CD4-positive, alpha-beta T cell treated with Interleukin-2 at 100 ng/mL for 4 hours (primary cell): ENCODE measurements at places on chromosomes 4 and X.
A peak's percentile ranks its signal among the peaks of the same experiment; 100 is the strongest.

DNA sequence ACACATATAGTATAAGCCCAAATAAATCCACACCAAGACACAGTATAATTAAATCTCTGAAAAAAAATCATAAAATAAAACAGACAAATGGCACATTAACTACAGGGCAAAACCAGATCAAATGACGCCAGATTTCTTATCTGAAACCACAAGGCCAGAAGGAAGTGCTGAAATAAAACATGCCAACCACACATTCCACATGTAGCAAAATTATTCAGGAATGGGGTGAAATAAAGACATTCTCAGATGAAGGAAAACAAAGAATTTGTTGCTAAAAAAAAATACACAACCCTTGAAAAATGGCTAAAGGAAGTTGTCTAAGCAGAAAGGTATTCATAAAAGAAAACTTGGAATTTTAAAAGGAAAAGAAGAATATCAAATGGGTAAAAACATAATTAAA lies 4.5 kb upstream of the DCAF12L1 start:
- no peak for DNase-seq

GRCh38 chr4:110268352-110268751 lies 69.9 kb upstream of the ELOVL6 start:
- DNase-seq: no peak

DNA sequence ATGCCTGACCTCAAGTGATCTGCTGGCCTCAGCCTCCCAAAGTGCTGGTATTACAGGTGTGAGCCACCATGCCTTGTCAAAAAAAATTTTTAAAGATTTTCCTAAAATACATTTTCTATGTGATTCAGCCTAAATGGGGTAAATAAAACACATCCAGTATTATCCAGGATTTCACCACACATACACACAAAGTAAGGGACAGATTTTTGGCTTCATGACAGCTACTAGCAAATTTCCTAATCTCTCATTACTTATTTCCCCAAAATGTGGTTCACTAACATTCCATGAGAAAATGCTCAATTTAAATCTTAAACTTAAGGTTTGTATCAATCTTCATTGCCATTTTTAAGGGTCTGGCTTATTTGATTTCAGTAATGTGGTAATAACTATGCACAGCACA lies 348.5 kb upstream of the INTU start:
- DNase-seq: no peak

GRCh38 chr4:75686346-75686745 lies 13.1 kb upstream of the G3BP2 start:
- DNase-seq: peak; percentile 51

GRCh38 chrX:97399400-97399799 lies 515.7 kb downstream of the RPA4 start:
- peak; percentile 0 for DNase-seq

- DNase-seq: no peak
Measured at GRCh38 chr4:88803600-88804096, 106.0 kb upstream of the NAP1L5 start.

GRCh38 chrX:128287693-128288092 lies 235.5 kb upstream of the ACTRT1 start:
- DNase-seq: no peak

DNA sequence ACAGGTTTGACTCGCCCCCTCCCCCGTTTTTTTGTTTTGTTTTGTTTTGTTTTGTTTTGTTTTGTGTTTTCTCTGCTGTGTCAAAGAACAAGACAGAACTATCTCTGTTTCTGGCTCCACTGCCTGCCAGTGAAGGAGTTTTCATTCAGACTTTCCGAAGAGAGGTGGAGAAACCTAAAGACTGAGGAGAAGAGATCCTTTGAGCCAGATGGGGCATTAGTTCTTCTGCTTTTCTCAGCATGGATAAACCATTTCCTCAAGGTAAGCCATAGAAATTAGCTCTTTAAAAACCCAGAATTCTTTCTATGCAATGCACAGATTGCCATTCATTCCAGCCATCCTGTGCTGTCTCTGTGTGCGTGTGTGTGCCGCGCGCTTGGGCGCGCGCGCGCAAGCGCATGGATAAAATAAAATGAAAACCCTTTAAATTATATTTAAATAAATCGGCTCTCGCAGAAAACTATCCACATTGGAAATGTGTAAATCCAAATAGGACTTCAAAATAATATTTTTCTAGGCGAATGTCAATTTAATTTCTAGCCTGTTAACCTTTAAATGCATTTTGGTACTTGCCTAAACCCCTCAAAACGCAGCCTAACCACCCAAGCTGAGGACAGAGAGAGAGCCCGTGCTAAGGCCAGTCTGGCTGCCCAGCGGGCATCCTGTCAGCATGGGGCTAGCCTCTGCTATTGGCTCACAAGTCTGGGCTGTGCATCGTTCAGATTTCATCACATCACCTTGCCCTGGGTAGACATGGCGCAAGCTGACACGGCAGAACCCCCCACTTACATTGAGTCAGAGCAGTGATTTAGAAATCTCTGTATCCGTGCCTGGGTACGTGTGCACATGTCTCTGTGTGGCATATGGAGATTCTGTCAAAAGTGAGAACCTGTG lies 113.0 kb upstream of the VAMP7 start:
- DNase-seq: no peak

GRCh38 chr4:79147251-79147650 lies 178.6 kb downstream of the NAA11 start:
- no peak for DNase-seq

- DNase-seq: no peak
Measured at GRCh38 chrX:22652596-22652995, 347.2 kb upstream of the DDX53 start.

- no peak for DNase-seq
Measured at GRCh38 chr4:91298156-91298700, 1005.5 kb upstream of the GRID2 start.

GRCh38 chr4:13298655-13299054 lies 185.5 kb downstream of the RAB28 start:
- DNase-seq: no peak

- no peak for DNase-seq
Measured at GRCh38 chr4:1851575-1852410, 4.2 kb downstream of the LETM1 start.

DNA sequence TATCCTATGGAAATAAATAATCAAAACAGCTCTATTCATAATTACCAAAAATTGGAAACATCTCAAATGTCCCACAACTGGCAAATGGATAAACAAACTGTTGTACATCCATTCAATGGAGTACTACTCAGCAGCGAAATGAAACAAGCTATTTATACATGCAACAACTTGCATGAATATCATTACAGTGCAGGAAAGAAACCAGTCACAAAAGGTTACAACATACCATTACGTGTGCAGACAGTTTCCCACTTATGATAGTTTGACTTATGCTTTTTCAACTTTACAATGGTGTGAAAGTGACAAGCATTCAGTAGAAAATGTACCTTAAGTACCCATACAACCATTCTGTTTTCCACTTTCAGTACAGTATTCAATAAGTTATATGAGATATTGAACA lies 82.3 kb downstream of the NEK1 start:
- no peak for DNase-seq

DNA sequence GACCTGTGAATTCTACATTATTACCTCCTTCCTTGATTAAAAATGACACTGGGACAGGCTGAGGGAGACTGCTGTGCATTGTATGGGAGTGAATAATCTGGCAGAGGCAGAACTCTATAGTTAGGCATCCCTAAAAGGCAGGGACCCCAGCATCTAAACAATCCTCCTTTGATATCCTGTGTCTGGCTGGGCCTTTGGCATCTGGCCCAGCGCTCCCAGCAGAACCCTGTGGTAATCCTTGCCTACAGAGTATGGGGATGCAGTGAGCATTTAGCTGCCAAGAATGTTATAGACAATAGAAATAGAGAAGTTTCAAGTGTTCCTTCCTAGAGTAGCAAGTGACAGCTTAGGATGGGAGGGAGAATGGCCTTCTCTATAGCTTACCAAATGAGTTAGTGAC lies 38.5 kb downstream of the ZCCHC12 start:
- DNase-seq: no peak

DNA sequence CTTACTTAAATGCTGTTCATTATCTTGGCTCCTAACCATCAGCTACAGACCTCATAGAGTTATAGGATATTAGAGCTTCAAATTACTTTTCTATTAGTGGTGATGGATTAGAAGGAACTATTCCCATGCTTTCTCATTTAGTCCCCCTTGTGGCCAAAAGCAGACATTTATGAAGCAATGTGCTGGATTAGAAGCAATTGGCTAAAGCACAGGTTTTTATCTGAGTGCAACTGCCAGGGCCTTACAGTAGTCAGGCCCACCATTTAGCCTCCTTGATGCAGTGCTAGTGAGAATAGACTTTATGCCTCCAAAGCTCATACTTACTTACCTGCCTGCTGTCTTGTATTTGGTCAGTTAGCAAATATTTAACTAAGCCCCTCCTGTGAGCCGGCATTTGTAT lies 93.0 kb downstream of the TSPAN7 start:
- DNase-seq: no peak

DNA sequence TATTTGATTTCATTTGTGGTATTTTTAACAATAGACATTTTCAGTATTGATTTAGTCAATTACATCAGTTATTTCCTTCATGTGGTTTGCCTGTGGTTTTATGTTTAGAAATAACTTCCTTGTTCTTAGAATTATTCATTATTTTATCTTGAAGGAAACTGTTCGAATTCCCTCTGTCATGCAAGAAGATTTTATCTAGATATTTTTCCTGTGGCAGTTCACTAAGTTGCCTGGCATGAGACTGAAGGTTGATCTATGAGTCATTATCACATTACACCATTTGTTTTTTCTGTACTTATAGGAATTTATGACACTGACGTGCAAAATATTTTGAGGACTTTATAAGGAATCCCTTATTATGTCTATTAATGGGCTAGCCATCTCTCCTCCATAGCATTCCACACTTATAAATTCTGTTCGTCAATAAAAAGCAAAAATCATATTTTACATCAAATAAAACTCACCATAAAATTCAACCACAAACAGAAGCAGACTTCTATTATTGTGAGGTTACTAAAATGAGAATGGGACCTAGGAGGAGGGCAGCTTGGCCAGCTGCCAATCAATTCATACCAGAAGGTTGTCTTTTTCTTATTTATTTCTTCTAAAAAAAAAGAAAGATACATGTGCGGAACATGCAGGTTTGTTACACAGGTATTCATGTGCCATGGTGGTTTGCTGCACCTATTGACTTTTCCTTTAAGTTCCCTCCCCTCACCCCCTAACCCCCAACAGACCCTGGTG lies 179.0 kb downstream of the KCNIP4 start:
- DNase-seq: no peak

GRCh38 chrX:9383655-9384054 lies 81.2 kb upstream of the TBL1X start:
- DNase-seq: no peak

GRCh38 chr4:139774759-139775487 lies 109.3 kb downstream of the MGST2 start:
- no peak for DNase-seq

- no peak for DNase-seq
Measured at GRCh38 chr4:81960961-81961360, 412.8 kb downstream of the HNRNPD start.

- no peak for DNase-seq
Measured at GRCh38 chr4:184108006-184108501, 109.6 kb downstream of the ENPP6 start.

DNA sequence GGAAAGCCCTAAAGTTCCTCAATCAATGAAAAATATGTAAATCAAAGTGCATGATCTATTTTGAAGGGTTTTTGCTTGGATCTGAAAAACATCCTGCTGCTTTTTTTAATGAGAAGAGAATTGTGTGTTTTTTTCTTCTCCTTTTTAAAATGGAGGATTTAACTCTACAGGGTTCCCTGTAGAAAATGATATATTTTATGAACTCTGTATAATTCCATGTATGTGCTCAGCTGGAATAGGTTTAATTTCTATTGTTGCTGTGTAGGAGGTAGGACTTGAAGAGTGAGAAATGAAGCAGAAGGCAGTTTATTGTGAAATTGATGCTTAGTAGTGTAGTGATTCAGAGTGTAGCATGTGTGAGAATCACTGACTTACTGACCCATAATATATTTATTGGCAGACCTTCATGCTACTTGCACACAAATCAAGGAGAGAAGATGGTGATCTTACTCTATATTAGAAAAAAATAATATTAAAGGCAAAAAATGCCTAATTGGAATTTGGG lies 286.8 kb upstream of the FSTL5 start:
- no peak for DNase-seq

- DNase-seq: no peak
Measured at GRCh38 chr4:74598611-74599325, 153.8 kb downstream of the AREG start.

- no peak for DNase-seq
Measured at GRCh38 chrX:94942603-94943002, 1268.6 kb downstream of the FAM133A start.

DNA sequence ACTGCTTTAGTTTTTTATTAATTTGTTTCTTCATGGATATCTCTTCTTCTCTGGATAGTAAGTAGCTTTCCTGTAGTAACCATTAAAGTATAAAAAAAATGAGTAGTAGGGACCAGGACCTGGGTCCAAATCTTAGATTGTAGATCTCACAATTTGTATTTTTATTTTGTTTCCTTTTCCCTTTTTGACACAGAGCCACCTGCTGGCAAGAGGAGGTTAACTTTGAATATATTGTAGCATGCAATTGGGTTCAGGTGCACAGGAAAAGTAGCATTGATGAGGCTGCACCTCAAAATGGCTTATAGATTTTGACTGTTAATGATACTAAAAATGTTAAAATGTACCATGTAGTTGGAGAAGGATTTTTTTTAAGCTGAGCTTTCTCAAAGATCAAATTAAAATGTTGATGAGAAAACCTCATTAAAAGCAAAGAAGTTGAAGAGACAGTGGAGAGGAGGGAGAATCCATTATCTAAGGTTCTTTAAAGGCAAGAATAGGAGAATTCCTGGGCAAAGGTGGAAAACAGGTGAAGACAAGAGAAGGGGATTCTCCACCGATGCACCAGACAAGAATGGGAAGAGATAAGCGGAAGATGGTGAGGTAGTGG lies 48.3 kb upstream of the HPGDS start:
- peak; percentile 22 for DNase-seq

DNA sequence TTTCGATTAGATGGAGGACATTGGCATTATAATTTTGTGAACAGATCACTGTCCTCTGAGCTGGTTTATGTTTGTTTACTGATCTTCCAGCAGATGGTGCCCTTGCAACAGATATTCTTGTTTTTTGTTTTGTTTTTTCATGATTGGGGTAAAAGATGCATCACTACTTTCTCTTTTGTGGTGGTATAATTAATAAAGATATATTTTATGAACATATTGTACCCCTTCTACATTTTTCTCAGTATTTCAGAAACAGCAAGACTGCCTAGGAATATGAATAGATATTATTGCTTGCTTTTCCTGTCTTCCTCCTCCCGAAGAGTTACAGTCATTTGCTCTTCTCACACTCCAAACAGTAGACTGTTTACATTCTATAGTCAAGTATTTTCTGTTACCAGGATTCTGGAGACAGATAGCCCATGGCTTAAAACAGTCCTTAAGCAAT lies 905.2 kb downstream of the TRAM1L1 start:
- no peak for DNase-seq

GRCh38 chr4:150038335-150039076 lies 39.7 kb upstream of the DCLK2 start:
- DNase-seq: no peak
